Hindlimb muscle (tissue), 1 donor: ENCODE measurements at places on chromosomes 3 and 15. TPM values are rescaled to one million over a fixed set of nuclear protein-coding genes. Genes with fewer than 3 reads are reported as not detected.

The P2RY14 gene
- polyA plus RNA-seq, result 1.5 TPM

The CATSPER2 gene
- polyA plus RNA-seq, result 2.5 TPM

The LRRIQ4 gene
- polyA plus RNA-seq, result not detected

The GADL1 gene
- polyA plus RNA-seq, result 26.7 TPM

The CACNA1D gene
- 1.0 TPM for polyA plus RNA-seq

The PDZRN3 gene
- polyA plus RNA-seq, result 91.6 TPM

The CSTA gene
- polyA plus RNA-seq, result 0.80 TPM

The GOLGA8R gene
- polyA plus RNA-seq, result 8.3 TPM

The TPRG1 gene
- 5.6 TPM for polyA plus RNA-seq

The RNU5B-1 gene
- polyA plus RNA-seq, result not detected

The RTP3 gene
- 0.25 TPM for polyA plus RNA-seq

The MYO1E gene
- polyA plus RNA-seq, result 48.2 TPM

The SLC2A2 gene
- not detected for polyA plus RNA-seq

The SEMA3G gene
- polyA plus RNA-seq, result 18.7 TPM

The ATP10A gene
- polyA plus RNA-seq, result 2.9 TPM

The ERICH6 gene
- polyA plus RNA-seq, result 0.23 TPM

The C2CD4A gene
- polyA plus RNA-seq, result not detected

The SLC24A5 gene
- polyA plus RNA-seq, result 0.14 TPM

The MST1R gene
- 4.4 TPM for polyA plus RNA-seq

The SCG3 gene
- not detected for polyA plus RNA-seq

The MKRN2OS gene
- polyA plus RNA-seq, result 0.70 TPM

The DUOXA1 gene
- 0.28 TPM for polyA plus RNA-seq

The CHRNB4 gene
- polyA plus RNA-seq, result 0.30 TPM

The MBD4 gene
- 27.1 TPM for polyA plus RNA-seq

The GOLGA6L7 gene
- not detected for polyA plus RNA-seq

The ATP13A5 gene
- 0.88 TPM for polyA plus RNA-seq

The KNL1 gene
- 9.0 TPM for polyA plus RNA-seq

The CHST13 gene
- 0.18 TPM for polyA plus RNA-seq

The PAQR5 gene
- polyA plus RNA-seq, result 0.72 TPM

The ARGFX gene
- not detected for polyA plus RNA-seq

The PPIB gene
- 244 TPM for polyA plus RNA-seq
